ENCODE measurements at places on chromosomes 4 and X. TPM values are rescaled to one million over a fixed set of nuclear protein-coding genes. Genes with fewer than 3 reads are reported as not detected.

MAGEE2 gene
- not detected for total RNA-seq

GPR173 gene
- not detected for total RNA-seq

- no peak for DNase-seq
Observed at GRCh38 chr4:70842761-70843435, 3.2 kb upstream of the GRSF1 start.

SULT1E1 gene
- total RNA-seq, result 5.1 TPM

DNA sequence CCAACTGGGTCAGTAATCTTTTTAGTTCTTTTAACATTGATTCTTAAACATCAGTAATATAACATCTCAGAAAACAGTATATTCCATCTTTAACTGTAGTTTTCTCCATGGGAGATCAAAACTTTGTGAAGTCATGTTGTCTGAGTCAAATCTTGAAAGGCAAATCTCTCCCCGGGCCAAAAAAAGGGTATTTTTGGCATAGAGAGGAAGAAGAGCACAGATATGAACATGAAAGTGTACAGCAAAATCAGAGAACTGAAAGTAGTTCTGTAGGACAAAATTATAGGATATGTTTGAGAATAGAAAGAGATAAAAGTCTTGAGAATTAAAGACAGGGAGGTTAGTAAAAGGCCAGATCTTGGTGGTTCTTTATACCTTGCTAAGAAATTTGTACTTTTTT is 176.4 kb upstream of the GYPA start:
- DNase-seq, result no peak

- no peak for DNase-seq
Observed at GRCh38 chr4:152524427-152524826, 11.5 kb downstream of the FBXW7 start.

DNA sequence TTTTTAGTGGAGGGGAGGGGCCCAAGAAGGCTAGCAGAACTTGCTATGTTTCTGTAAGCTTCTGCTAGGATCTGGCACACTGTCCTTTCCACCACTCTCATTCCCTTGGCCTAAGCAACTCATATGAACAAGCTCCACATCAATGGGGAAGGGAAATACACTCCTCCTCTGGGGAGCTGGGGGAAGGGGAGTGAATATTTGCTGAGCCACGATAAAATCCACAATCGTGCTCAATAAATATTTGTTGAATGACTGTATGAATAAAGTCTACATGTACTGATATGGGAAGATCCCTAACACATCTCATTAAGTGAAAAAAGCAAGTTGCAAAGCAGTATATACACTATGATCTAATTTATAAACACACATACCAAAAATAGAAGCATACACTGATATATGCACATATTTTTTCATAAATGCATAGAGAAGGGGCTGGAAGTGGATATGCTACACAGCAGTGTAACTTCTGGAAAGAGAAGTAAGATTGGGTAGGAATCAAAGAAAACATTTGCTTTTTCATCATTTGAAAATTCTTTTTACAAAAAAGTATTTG is 95.8 kb upstream of the EFHC2 start:
- no peak for DNase-seq

- DNase-seq, result no peak
Observed at GRCh38 chr4:76639288-76639687, 204.3 kb downstream of the SHROOM3 start.

MAGEB10 gene
- not detected for total RNA-seq

- DNase-seq, result no peak
Observed at GRCh38 chr4:132809298-132810032, 339.6 kb upstream of the PCDH10 start.

C4orf46 gene
- 1.7 TPM for total RNA-seq

DNA sequence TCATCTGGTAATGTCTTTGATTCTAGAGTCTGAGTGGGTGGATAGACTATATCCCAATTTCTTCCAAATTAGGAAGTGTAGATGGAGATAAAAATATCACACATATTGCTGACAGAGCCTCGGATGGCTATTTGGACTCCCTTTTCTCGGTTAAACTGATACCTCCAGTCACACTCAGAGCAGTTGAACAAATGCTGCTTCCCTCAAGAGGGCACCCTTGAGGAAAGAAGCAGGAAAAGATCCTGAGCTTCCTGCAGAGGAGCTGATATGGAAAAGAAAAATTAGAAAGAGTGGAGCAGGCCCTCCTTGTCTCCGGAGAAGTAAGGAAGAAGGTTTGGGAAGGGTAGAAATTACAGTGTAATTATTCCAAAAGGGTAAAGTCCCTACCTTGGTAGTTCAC is 96.2 kb upstream of the CCSER1 start:
- DNase-seq, result no peak

HEPH gene
- total RNA-seq, result 1.7 TPM

- DNase-seq, result no peak
Observed at GRCh38 chr4:152939621-152940020, 3.5 kb downstream of the FHDC1 start.

DNA sequence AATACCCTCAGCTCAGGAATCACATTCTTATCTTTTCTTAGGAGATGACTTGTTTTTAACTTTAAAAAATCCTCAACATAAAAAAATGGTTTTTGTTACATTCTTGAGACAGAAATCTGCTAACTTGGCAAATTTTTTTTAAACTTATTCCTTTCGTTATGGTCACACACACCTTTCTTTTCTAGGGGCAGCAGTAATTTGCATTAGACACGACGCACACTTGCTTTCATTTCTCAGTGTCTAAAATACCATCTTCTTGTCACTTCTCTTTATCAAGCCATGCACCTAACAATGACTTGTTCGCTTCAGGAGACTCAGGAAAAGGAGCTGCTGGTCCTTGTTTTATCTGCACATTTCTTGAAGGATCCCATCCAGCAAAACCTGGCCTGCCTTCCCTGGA is 112.6 kb upstream of the TBL1X start:
- DNase-seq, result no peak

GPR119 gene
- not detected for total RNA-seq

ABCB7 gene
- 20.4 TPM for total RNA-seq

PSAPL1 gene
- total RNA-seq, result not detected

SPATA4 gene
- not detected for total RNA-seq

DNA sequence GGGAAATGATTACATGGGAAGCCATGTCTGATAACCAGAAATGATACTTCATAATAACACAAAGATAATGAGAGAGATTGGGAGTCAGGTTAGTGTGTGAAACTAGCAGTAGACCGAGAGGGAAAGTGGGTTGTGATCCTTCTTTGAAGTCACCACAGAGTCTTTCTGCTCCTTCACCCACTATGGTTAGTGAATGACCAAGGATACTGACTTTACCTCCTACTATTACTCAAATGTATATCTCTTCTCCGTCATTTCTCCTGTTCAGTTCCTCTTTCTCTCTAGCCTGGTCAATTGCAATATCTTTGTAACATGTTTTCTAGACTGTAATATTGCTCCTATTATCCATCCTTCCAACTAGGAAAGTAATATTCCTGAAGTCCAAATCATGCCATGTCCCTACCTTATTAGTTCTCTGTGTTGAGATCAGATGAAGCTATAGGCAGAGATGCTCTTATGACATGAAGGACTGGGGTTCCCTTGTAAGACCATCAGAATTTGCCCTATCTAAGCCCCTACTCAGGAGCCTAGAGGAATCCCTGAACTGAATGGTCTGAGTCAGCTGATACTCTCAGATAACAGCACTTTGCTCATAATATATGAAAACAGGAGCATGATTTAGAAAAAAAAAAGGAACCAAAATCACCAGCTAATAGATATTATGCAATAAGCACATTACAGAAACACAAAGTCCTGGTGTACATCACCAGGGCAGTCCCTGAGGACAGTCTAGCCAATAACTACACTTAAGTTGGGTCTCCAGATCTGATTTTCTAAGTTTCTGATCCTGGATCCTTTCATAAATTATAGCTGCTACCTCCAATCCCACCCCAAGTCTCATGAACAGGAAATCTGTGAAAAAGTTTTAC is 81.2 kb downstream of the SHROOM3 start:
- DNase-seq, result no peak

Measured in right lobe of liver (tissue), 6 donors.